ENCODE measurements at places on chromosomes 2 and 18.

GRCh38 chr18:4017480-4017879, 437.6 kb downstream of the DLGAP1 start:
- no peak for DNase-seq

DNA sequence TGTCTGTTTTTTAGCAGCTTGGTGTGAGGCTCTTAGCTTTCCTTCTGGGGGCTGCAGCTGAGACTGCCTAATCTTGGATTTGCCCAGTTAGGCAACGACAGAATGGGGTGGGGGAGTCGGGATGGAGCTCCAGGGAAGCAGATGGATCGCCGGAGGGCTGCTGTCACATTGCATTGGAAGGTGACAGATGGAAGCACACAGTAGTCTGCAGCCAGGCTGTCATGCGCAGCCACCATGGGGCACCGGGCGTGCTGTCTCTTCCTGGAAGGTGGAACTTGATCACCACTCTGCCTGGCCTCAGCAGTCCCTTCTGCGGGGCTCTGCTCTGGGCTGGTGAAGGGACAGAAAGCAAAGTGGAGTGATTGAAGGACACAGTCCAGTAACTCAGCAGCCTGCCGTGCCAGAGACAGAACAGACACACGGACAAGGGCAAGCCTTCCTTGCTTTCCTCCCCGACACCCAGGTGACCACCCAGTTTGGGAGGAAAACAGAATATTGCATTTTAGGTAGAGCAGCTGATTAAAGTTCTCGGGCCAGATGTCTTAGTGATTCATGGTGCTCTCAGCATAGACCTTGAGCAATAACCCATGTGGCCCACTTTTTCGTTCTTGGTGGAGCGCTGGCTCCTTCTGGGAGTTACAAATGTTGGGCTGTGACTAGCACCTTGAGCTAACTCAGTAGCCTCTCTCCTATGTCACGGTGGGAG, 40.9 kb downstream of the RNF144A start:
- no peak for DNase-seq

- DNase-seq = no peak
These were observed 16.9 kb downstream of the PUM2 start for GRCh38 chr2:20333738-20334137.

DNA sequence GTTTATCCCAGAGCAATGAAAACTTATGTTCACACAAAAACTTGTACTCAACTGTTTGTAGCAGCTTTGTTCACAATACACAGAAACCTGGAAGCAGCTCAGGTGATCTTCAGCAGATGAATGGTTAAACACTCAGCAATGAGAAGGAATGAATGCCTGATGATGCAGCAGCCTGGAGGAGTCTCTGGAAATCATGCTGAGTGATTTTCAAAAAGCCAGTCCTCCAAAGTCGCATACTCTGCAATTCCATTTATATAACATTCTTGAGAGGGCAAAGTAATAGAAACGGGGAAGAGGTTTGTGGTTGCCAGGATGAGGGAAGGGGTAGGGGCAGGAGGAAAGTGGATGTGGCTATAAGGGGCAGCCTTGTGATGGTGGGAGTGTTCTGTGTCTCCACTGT, 108.1 kb downstream of the CTIF start:
- no peak for DNase-seq

DNA sequence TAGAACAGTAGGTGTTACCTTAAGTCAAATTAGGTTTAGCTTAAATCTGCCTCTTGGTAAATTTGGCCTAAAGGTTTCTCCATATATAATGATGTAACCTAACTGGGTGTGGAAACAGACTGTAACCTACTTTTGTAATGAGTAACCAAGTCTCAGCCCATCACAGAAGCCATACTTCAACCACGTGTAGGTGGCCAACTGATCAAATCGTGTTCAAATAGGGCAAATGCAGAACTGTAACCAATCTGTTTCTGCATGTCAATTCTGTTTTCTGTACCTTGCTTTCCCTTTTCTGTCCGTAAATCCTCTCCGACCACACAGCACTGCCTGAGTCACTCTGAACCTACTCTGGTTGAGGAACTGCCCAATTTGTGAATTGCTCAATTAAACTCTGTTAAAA, 34.0 kb upstream of the PLA2R1 start:
- DNase-seq = no peak

Measured in stimulated activated CD4-positive, alpha-beta T cell treated with anti-CD3 and anti-CD28 coated beads, TNF-alpha, amount 100 ng/mL, for 1 hour (primary cell).